ENCODE measurements at places on chromosomes 1 and 21.

GRCh38 chr1:117127795-117128194 lies 6.2 kb upstream of the TRIM45 start:
- DNase-seq, result no peak

- DNase-seq, result no peak
Observed at GRCh38 chr1:69688193-69688592, 120.5 kb downstream of the LRRC7 start.

- DNase-seq, result no peak
Observed at GRCh38 chr1:200231787-200232231, 178.0 kb downstream of the ZNF281 start.

DNA sequence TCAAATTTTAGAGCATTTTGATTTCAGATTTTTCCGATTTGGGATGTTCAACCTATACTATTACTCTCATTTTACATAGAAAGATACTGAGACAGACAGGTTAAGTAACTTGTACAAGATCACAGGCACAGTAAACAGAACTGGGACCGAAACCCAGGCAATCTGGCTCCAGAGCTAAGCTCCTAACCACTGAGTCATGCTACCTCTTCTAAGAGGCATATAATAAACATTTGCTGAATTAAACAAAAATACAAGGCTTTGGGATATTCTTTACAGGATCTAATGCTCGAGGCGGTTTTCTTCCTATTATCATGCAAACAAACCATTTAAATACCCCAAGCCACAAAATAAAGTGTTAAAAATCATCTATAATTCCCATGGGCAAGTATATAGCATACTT lies 50.3 kb downstream of the MCOLN2 start:
- DNase-seq, result no peak

- peak; percentile 21 for DNase-seq
Observed at GRCh38 chr1:230977761-230978490, 735 bp downstream of the TTC13 start.

DNA sequence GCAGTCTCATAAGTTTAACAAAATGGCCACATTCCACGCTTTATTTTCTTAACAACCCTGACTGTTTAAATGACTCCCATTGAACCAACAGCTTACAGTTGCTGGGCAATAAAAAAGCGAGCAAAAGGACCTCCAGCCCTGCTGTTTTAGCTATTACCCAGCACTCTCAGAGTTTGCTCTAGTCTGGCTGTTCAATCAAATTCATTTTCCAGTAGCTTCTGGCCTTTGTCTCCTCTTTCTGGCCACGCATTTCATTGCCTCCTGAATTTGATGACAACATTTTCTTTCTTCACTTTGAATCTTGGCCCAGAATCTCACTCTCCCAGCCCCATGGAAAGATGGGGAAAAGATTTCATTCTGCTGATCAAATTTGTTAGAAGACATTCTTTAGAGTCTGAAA lies 44.1 kb upstream of the DOCK7 start:
- no peak for DNase-seq

GRCh38 chr1:112063781-112064728 lies 74.6 kb upstream of the KCND3 start:
- no peak for DNase-seq

DNA sequence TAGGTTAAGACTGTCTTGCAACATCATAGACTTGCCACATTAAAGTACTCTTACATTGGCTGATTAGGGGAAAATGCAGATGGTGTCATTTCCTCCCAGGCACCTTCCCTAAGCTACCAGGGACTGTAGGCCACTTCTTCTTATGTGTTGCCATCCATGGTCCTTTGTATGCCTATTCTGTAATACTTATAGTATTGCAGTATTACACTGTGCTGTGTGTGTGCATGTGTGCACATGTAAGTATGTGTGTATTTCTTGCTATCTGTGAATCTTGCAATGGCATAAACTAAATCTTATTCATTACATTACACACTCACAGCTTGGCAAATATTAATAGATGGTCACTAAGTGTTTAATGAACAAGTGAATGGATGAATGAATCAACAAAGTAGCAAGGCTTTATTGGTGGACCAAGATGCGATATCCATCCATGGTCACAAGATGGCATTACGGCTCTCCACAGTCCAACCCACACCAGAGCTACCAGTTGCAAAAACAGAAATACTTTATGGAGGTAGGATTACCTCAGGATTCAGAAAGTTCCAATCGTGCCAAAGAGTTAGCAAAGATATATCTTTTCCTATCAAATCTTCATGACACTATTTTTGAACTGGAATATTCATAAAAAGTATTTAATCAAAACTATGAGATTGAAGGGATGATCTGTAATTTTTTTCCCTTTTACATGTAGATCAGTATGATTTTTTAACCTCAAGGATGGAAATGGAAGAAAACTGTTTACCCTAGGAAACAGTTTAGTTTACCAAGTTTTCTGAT lies 160.2 kb downstream of the DENND1B start:
- no peak for DNase-seq

GRCh38 chr1:91952187-91952586 lies 3.0 kb downstream of the BRDT start:
- DNase-seq, result no peak

DNA sequence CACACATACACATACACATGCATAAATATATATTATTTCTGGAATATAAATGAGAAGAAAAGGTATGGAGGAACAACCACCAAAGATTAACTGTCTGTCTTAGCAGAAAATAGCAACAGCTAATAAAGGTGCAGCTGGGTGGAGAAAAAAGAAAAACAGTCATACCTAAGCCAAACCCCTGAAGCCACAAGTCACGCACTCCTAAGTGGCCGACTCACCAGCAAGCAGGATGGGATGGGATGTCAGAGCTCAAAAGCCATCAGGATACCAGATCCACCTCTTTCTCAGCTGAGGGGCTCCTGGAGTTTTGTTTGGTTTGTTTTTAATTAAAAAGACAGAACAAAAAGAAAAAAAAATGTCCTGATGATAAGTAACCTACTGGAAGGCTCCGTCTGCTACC lies 64.7 kb upstream of the HIVEP3 start:
- no peak for DNase-seq

DNA sequence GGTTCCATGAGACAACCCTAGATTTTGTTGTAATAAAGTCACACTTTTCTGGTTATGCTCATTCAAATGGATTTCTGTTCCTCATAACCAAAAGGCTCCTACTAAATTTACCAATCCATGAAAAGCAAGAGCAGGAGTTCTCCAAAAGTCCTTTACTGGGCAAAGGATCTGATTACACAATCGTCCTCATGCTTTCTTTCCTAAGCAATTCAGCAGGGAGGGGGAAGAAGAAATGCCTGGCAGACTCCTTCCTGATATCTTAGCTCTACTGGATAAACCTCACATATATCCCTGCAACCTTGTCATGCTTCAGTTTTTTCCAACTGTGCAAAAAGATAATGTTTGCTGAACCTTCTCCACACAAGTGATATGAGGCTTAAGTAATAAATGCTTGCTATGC lies 67.6 kb upstream of the GUCA2B start:
- DNase-seq, result no peak

DNA sequence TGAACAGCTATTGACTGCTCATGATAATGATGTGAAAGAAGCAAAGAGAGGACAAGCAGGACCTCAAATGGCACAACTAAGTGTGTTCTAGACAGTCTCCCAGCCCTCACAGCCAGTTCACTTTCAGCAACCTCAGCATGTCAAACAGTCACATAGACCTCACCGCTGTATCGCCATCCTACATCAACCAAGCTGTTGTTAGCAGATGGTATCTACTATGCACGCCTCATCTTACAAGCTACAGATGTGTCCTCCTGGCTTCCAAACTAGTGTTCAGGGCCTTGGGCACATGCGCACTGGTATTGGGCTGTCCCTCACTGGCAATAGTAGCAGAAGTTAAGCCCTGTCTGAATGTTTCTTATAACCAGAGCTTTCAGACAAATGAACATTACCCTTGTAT lies 28.4 kb downstream of the EVI5 start:
- DNase-seq, result no peak

DNA sequence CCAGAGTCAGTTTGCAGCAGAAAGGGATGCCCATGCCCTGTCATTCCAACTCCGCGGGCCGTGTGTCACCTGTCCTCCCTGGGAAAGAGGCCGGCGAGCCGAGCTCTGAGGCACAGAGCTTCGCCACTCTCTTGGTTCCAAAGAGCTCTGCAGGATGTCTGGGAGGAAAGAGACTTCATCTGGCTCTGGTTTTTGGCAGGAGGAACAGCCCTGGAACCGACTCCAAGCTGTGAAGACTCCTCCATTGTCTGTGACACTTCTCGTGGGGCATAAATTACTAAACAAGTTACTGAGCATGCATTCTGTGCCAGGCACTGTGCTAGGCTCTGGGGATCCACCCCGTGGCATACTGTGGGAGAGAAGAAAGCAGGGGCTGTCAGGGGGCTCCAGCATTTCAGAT lies 3.9 kb upstream of the FAM151A start:
- no peak for DNase-seq

- DNase-seq, result no peak
Observed at GRCh38 chr1:228224198-228225164, 16.6 kb downstream of the OBSCN start.

DNA sequence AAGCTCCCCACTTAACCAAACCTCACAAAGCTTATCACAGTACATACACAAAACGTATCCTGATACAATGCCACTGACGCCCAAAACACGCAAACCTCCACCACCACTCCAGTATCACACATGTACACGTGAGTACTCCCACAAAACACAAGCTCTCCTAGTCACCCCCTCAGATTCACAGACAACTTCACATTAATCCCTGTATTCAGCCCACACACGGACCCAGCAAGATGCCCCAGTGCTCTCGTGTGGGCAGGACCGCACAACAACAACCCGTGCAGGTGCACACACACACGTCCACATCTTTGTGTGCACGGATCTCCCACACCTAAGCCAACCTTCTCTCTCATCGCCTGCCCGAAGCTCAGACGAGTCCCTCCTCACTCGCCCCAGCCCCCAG lies 17.6 kb downstream of the PADI1 start:
- DNase-seq, result no peak

GRCh38 chr1:80392529-80392928 lies 1386.0 kb upstream of the ADGRL4 start:
- no peak for DNase-seq

DNA sequence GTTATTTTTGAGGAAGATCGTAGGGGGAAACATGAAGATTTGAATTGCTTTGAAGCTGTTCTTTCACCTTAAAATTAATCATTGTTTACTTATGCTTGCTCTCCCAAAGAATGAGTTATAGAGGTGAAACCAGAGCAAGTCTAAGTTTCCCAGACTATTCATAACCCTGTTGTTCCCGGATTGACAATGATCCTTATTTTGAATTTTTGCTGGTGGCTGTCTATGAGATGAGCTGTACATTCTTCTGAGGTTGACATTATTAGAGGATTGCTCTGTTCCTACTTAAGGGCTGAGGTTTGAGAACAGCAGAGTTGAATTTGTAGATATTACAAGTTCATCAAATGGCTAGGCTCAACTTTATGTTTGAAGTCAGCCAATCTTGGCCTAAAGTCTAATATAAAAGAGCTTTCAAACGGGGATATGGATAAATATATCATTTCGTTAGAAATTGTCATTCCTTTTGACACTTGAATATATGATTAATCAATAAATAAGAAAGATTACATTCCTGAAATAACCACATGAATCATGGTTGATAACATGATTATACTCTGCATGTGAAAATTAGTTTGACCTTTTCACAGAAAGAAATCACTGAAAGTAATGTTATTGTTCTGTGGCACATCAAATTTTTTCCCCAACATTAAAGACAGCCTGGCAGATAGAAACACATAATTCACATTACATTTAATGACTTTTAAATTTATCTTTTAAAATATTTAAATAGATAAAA lies 19.1 kb upstream of the PDE4B start:
- no peak for DNase-seq

DNA sequence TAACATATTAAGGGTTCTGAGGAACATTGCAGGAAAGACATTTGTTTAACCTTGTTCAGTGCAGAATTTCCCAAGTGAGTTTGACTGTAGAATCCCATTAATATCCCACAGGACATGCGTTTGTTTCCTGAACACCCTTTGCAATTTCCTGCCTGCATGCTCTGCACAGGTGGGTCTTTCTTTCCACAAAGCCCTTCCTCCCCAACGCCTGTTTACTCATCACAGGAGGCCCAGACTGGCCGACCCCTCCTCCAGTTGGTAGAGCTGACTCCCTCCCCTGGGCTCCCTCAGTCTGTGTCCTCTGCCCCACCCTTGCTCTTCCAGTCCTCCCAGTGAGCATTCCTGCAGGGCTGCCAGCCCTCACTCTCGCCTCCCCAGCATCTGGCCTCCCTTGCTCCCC lies 47.5 kb upstream of the CTPS1 start:
- no peak for DNase-seq

- DNase-seq, result no peak
Observed at GRCh38 chr1:119323216-119323982, 45.2 kb upstream of the HAO2 start.

- DNase-seq, result no peak
Observed at GRCh38 chr1:113194846-113195830, 122.1 kb downstream of the LRIG2 start.

DNA sequence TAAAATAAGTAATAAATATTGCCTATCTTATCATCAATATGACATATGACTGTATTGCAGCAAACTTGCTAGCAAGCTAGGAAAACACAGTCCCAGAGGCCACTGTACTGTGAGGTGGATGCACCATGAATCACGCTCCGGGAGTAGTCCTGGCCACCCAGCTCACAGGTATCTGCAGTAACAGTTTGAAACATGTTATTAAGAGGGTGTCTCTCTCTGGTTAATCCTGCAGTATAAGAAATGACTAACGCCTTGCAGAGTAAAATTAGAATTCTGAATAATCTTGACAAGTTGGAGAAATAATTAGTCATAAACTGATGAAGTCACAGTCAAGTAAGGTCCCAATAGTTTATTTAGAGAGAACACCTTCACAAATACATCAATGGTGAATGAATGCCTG lies 34.0 kb upstream of the DPT start:
- no peak for DNase-seq
